Stimulated activated CD4-positive, alpha-beta T cell treated with anti-CD3 and anti-CD28 coated beads, Interleukin-4, amount 100 ng/mL, for 24 hours (primary cell): ENCODE measurements at places on chromosomes 2 and 18.

DNA sequence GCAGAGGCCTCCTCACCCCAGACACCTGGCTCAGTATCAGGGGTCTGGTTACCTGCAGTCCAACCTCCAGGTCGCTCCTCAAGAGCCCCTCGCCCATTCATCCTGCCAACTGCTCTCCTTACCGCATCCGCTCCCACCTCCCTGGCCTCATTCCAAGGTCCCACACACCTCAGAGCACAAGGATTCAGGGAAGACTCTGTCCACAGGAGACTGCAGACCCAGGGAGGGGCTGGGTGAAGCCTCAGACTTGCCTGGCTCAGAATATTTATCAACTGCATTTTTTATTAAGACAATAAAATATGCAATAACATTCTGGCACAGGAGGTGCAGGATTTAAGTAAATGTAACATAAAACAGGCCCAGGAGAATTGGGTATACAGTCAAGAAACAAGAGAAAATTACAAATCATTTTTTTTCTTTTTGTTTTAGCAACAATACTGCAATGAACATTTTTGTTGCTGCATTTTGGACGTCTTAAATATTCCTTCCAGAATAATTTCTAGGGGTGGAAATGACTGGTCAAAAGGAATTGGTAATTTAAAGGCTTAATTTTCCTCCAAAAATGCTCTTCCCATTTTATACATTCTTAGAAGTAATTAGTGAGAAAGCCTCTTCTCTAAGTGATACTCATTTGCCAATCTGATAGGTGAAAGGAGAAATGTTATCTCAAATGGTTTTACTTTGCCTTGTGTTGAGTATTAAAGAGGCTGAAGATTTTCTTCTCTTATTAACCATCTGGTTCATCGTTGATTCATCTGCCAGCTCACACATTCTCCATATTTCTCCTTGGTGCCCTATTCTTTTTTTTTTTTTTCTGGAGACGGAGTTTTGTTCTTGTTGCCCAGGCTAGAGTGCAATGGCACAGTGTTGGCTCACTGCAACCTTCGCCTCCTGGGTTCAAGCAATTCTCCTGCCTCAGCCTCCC is 42.5 kb downstream of the TEX44 start:
- DNase-seq = no peak

- no peak for DNase-seq
Measured at GRCh38 chr2:169659320-169659719, 34.9 kb downstream of the CFAP210 start.

GRCh38 chr2:47083005-47083404 is 72.1 kb downstream of the STPG4 start:
- no peak for DNase-seq

DNA sequence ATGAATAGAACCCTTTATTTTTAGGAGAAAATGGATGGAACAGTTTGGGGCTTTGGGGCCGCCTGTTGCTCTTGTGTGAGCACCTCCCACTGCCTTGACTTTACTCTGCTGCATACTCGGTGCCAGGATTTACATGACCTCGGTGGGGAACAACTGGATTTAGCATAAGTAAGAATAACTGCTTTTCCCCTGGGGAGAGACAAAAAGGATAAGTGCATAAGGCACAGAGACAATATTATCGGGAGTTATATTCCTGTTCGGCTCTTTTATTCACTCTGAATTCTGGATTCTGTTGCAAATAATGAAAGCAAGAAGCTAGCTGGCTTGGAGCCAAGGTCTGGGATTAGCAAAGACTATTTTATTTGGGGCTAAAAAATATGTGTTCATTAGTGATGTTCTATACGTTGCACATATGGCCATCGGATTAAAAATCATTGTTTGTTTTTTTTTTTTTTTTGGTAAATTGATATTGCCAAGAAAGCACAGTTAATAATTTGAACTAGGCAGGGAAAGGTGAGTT is 69.8 kb downstream of the CYBRD1 start:
- no peak for DNase-seq
